ENCODE measurements at places on chromosomes 7 and 10.

GRCh38 chr10:83212632-83213334 lies 926.5 kb upstream of the GHITM start:
- no peak overlapping the region for H3K4me3 ChIP-seq
- H3K27me3 ChIP-seq: no peaks in the 10 kb centered on the region
- H3K4me1 ChIP-seq: no peaks in the 10 kb centered on the region
- DNase-seq: no peak
- no peak overlapping the region for H3K27ac ChIP-seq
- no peaks in the 10 kb centered on the region for H3K36me3 ChIP-seq

GRCh38 chr10:102927311-102928010 lies 9.4 kb downstream of the CNNM2 start:
- no peaks in the 10 kb centered on the region for H3K36me3 ChIP-seq
- H3K27me3 ChIP-seq: no peaks in the 10 kb centered on the region
- H3K4me1 ChIP-seq: no peaks in the 10 kb centered on the region
- no peak overlapping the region for H3K27ac ChIP-seq
- H3K4me3 ChIP-seq: no peak overlapping the region

GRCh38 chr7:26305090-26305868 lies 13.6 kb downstream of the SNX10 start:
- no peaks in the 10 kb centered on the region for H3K36me3 ChIP-seq
- no peaks in the 10 kb centered on the region for H3K4me1 ChIP-seq
- no peaks in the 10 kb centered on the region for H3K27me3 ChIP-seq
- no peak overlapping the region for H3K27ac ChIP-seq

- H3K27ac ChIP-seq: no peak overlapping the region
- DNase-seq: no peak
- H3K4me1 ChIP-seq: peaks cover 5% of the 10 kb centered on the region
- no peaks in the 10 kb centered on the region for H3K36me3 ChIP-seq
- H3K4me3 ChIP-seq: no peak overlapping the region
Measured at GRCh38 chr7:142537760-142538159, 211.5 kb upstream of the PRSS1 start.

- no peaks in the 10 kb centered on the region for H3K27me3 ChIP-seq
- no peak overlapping the region for H3K4me3 ChIP-seq
- H3K4me1 ChIP-seq: no peaks in the 10 kb centered on the region
Measured at GRCh38 chr7:148084138-148084537, 506.4 kb upstream of the C7orf33 start.

GRCh38 chr7:150742286-150742968 lies 5.2 kb downstream of the GIMAP5 start:
- no peak overlapping the region for H3K4me3 ChIP-seq
- H3K27ac ChIP-seq: no peak overlapping the region
- DNase-seq: no peak
- no peaks in the 10 kb centered on the region for H3K4me1 ChIP-seq

- peak; percentile 67 for DNase-seq
- peaks cover 3% of the 10 kb centered on the region for H3K36me3 ChIP-seq
- peak within 1 kb of the TSS; percentile 66 for H3K4me3 ChIP-seq
- peaks cover 27% of the 10 kb centered on the region for H3K4me1 ChIP-seq
- peak within 1 kb of the TSS; percentile 3 for H3K27ac ChIP-seq
- H3K27me3 ChIP-seq: peaks cover 23% of the 10 kb centered on the region
Measured at GRCh38 chr7:45920502-45921380, at the start of gene IGFBP3. TSS of gene IGFBP3 (minus strand) at chr7:45921272. CDS start at chr7:45921140, 132 bp downstream.

DNA sequence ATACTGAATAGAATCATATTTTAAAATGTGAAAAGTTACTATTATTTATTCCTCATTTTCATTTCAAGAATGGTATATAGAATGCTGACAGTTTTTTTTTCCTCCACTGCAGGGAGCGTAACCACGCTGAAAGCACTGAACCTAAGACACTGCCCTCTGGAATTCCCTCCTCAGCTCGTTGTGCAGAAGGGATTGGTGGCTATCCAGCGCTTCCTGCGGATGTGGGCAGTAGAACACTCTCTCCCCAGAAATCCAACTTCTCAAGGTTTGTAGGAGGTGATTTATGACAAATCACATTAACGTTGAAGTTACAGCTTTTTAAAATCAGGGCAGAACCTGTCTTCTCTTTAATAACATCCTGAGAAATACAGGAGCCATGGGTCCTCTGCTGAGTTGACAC lies 12.4 kb downstream of the LRRC27 start:
- no peak overlapping the region for H3K27ac ChIP-seq
- H3K4me3 ChIP-seq: no peak overlapping the region
- DNase-seq: no peak
- H3K36me3 ChIP-seq: peaks cover 35% of the 10 kb centered on the region
- H3K4me1 ChIP-seq: no peaks in the 10 kb centered on the region
- H3K27me3 ChIP-seq: no peaks in the 10 kb centered on the region

DNA sequence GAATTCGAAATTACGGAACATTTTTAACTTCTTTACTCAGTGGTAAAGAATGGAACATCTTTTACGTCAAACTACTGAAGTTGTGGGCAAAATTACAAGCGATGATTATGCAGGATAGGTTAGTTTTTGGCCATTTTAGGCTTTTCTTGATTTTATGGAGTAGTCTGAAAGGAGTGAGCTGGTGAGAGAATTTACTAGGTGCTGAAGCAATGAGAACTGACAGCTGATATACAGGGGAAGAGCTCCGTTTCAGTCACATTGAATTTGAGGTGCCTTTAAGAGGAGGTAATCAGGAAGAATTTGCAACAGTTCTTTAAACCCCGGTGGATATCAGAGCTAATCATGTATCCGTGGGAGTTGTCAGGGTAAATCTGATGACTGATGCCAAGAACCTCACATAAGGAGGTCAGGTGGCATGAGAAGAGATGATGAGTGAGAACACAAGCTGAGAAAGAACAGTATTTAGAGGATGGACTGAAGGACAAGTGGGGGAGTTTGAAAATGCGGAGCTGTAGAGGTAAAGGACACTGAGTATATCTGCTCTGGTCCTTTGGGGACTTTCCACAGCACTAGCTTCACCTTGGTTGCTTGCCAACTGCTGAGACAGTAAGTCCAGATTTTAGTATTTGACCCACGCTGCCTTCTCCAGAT lies 104.3 kb downstream of the AHR start:
- no peaks in the 10 kb centered on the region for H3K36me3 ChIP-seq
- no peak for DNase-seq
- no peaks in the 10 kb centered on the region for H3K27me3 ChIP-seq
- no peak overlapping the region for H3K27ac ChIP-seq

Measured in mesenchymal stem cell (in vitro differentiated cells and primary cell).